ENCODE measurements at places on chromosomes 3 and 15.

GRCh38 chr3:11944052-11944673, 60.0 kb upstream of the SYN2 start:
- no peak for DNase-seq

GRCh38 chr3:36679384-36680200, 84.8 kb downstream of the DCLK3 start:
- no peak for DNase-seq

DNA sequence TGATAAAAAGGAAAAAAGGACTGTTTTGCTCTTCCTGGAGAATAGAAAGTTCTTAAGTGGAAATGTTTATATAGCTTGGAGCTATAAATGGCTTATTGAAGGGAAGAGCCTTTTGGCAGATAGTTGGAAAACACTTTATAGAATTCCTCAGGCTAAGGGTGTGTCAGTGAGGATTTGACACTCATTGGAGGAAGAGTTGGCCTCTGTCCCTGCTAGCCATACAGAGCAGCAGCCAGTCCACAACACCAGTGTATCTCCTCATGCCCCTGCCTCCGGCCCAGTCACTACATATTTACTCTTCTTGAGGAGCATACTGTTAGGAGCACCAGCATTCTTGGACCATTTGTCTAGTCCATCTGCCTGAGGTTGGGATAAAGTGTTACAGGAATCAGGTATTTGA, 36.2 kb downstream of the KLHL18 start:
- DNase-seq: no peak

DNA sequence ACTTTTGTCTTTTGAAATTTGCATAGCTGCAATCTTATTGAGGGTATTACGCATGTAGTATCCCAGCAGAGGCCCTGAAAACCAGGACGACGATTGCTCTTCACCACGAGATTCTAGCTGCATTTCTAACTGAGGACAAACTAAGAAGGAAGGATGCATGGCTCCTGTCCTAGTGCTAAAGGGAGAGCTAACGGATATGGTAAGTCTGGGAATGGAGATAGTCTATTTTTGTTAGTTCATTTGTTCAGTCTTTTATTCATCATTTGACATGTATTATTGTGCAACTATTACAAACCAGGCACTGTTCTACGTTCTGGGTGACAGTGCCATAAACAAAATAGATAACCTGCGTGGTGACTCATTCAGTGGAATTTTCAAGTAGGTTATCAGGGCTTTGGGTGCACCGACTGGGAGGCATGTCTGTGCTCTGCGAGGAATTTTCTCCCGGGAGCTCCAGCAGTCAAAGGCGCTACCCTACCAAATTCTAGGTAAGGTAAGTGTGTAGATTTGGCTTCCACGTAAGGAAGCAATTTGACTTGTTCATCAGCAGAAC, 51.9 kb upstream of the ETV5 start:
- no peak for DNase-seq

- DNase-seq: no peak
These were observed 184.2 kb upstream of the TPM1 start for GRCh38 chr15:62858343-62858742.

DNA sequence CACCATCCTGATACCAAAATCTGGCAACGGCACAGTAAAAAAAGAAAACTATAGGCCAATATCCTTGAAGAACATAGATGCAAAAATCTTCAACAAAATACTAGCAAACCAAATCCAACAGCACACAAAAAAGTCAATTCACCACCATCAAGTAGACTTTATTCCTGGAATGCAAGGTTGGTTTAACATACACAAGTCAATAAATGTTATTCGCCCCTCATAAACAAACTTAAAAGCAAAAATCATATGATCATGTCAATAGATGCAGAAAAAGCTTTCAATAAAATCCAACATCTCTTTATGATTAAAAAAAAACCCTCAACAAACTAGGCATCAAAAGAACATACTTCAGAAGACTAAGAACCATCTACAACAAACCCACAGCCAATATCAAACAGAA, 252.9 kb downstream of the UACA start:
- no peak for DNase-seq

- DNase-seq: no peak
These were observed 69.8 kb downstream of the CD200R1L start for GRCh38 chr3:112776836-112777235.

- DNase-seq: no peak
These were observed 76.3 kb upstream of the ABHD17C start for GRCh38 chr15:80618685-80619400.

DNA sequence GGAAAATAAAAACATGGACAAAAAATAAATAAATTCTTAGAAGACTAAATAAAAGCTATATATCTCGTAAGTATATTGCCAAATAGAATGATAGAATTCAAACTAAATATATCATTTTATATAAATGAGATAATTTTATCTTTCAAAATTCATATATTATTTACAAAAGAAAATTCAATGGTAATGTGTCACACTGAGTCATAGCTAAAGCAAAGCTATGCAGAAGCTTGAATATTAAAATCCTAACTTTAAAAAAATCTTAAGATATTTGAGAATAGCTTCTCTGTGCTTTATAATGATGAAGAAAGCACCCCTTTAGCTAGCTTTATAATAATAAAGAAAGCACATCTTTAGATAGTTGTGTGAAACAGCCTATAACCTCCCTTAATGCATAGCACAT, 1010.8 kb downstream of the OTOL1 start:
- no peak for DNase-seq

GRCh38 chr3:38117163-38117716, 19.7 kb downstream of the ACAA1 start:
- no peak for DNase-seq

GRCh38 chr3:152375546-152375945, 106.8 kb downstream of the MBNL1 start:
- no peak for DNase-seq

- peak; percentile 35 for DNase-seq
These were observed at the start of gene PPM1L for GRCh38 chr3:160755776-160756304. Gene PPM1L (plus strand): TSS chr3:160756231.

DNA sequence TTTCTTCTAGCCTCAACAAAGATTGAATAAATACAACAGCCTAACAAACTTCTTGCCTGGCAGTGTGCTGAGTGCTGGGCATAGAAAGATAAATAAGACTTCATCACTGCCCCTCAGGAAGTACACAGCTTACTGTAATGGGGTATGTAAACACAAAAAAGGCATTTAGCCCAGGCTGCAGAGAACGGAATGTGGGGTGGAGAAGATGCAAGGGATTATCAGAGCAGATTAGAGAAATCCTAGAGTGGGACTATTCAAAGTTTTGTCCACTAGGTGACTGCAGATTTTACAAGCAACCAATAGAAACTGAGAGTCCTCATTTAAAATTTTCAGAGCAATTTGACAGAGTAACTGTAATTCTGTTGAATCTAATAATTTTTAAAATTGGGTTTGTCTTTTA, 35.4 kb upstream of the TSC22D2 start:
- no peak for DNase-seq

GRCh38 chr3:162134571-162134970, 638.0 kb downstream of the OTOL1 start:
- DNase-seq: no peak

- DNase-seq: no peak
These were observed 325.3 kb downstream of the NAALADL2 start for GRCh38 chr3:175184392-175184791.

DNA sequence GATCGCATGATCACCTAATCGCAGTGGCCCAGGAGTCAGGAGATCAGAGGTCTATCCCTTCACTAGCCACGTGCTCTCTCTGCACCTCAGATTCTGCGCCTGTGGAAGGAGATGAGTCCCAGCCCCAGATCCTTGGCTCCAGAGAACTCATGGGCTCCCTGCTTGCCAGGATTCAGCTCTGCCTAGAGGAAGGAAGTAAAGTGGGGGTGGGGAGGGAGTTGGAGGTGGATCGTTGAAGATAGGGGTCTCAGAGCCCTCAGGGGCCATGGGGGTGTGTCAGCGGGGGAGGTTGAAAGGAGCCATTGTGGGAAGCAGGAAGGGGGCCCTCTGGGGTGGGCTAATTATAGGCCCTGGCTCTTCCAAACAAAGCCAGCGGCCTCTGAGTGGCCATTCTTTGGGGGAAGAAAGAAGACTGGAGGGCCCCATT, 11.3 kb upstream of the STRA6 start:
- no peak for DNase-seq

- no peak for DNase-seq
These were observed 17.0 kb upstream of the ACTC1 start for GRCh38 chr15:34812369-34812768.

- DNase-seq: no peak
These were observed 27.4 kb downstream of the PRTG start for GRCh38 chr15:55715355-55716076.

- no peak for DNase-seq
These were observed 37.0 kb upstream of the HACD2 start for GRCh38 chr3:123621850-123622189.

DNA sequence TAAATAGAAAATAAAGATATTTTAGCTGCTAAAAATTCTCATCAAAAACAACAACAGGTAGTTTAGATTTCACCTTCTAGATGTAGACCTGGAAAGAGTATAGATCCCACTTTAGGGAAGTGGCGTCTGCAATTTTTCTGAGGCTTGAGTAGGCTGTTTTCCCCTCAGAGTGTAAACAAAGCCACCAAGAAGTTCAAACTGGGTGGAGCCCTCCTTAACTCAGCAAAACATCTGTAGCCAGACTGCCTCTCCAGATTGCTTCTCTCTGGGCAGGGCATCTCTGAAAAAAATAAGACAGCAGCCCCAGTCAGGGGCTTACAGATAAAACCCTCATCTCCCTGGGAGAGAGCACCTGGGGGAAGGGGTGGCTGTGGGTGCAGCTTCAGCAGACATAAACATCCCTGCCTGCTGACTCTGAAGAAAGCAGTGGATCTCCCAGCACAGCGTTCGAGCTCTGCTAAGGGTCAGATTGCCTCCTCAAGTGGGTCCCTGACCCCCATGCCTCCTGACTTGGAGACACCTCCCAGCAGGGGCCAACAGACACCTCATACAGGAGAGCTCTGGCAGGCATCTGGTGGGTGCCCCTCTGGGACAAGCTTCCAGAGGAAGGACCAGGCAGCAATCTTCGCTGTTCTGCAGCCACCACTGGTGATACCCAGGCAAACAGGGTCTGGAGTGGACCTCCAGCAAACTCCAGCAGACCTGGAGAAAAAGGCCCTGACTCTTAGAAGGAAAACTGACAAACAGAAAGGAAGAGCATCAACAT, 259.6 kb downstream of the STXBP5L start:
- DNase-seq: no peak

DNA sequence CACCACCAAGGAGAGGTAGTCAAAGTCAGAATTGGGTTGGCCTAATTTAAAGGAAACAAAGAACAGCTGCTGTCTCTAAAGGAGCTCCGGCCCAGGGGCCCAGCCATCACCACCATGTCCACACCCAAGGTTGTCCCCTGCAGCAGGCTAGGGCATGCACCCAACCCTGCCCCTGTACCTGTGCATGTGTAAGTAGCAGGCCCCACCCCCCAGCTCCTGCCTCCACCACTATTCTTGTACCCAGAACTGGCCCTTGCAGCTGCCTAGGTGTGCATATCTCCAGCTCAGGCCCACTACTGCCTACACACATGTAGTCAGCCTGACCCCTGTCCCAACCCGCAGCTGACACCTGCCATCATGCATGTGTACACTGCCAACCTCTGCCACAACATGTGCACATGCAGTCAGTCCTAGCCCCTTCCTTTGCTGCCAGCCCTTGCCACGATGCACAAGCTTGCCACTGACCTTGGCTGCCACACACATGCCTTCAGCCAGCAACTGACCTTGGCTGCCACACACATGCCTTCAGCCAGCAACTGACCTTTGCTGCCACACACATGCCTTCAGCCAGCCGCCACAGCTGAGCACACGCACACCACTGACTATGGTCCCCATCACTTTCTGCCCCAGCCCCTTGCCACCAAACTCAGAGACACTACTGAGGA, 39.7 kb downstream of the FGF12 start:
- DNase-seq: no peak

DNA sequence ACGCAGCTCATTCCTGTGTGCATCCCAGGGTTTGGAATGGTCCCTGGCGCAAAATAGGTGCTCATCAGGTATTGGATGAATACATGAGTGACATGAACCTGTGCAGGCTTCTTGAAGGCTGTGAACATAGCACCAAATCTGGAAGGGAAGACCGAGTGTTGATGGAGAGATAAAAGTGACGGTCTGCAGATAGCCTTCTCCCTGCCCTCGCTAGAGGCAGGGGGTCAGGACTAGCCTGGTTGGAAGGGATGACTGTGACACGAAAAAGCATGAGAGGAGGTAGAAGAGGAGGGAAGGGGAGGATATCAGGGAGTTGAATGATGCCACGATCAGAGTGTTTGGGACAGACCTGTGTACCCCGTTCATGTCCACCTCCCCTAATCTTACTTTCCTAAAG, 267.1 kb downstream of the XXYLT1 start:
- DNase-seq: no peak

GRCh38 chr3:54917862-54918261, 10.0 kb downstream of the LRTM1 start:
- no peak for DNase-seq

DNA sequence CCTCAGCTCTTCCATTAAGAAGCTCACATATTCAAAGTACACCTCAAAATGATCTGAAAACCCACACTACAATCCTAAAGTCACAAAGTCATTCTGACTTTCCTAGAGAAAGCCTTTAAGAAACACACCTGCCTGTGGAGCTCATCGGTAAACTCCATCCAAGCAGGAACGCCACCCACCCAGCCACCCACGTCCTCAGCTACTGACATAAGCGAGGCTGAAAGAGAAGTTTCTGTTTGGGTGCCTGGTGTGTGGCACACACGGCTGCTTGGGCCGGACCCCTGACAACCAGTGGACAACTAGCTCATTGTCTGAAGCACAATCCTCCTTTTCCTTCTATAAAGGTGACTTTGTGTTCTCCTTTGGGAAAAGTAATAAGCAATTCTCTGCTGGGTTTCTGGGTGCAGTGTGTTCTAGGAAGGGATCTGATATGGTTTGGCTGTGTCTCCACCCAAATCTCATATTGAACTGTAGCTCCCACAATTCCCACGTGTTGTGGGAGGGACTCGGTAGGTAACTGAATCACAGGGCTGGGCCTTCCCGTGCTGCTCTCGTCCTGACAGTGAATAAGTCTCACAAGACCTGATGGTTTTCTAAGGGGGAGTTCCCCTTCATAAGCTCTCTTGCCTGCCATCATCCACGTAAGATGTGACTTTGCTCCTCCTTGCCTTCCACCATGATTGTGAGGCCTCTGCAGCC, 26.1 kb downstream of the FAM174B start:
- DNase-seq: no peak

DNA sequence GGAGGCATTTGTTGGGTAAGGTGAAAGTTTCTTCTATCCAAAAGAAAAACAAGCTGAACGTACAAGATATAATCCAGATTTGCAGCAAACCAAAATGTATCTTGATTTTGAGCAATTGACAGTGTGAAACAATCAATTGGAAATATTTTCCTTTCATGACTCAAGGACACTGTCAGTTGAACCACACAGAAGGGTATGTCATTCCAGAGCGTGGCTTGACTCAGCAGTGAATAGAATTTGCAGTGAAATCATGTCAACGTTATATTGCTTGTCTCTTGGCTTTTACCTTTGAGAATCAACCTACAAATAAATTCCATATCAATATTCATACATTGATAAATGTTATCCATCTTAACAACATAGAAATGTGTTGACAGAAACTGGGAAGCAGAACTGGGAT, 78.2 kb downstream of the TM2D3 start:
- no peak for DNase-seq

Measured in left renal pelvis (tissue), 4 donors.